PC-9 (cell line): ENCODE measurements at places on chromosomes 2 and 18. TPM values are rescaled to one million over a fixed set of nuclear protein-coding genes. Genes with fewer than 3 reads are reported as not detected.

- DNase-seq: no peak
Measured at GRCh38 chr2:9213477-9214051, 7.0 kb downstream of the ASAP2 start.

- no peak for DNase-seq
Measured at GRCh38 chr2:189545418-189545817, 35.2 kb downstream of the SLC40A1 start.

Gene PLB1
- 1.7 and 2.7 TPM in 2 replicates for total RNA-seq

Gene SERPINB3
- total RNA-seq: not detected in 2 replicates

DNA sequence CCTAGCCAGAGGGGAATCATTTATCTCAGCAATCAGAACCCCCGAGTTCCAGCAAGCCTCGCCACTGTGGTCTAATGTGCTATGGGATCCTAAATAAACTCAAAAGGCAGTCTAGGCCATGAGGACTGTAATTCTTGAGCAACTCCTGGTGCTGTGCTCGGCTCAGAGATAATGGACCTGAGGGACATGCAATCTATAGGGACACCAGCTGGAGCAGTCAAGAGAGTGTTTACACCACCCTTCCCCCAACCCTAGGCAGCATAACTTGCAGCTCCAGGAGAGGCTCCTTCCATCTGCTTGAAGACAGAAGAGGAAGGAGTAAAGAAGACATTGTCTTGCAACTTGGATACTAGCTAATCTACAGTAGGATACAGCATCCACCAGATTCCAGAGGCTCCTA, 225.5 kb upstream of the KLHL14 start:
- DNase-seq: no peak

DNA sequence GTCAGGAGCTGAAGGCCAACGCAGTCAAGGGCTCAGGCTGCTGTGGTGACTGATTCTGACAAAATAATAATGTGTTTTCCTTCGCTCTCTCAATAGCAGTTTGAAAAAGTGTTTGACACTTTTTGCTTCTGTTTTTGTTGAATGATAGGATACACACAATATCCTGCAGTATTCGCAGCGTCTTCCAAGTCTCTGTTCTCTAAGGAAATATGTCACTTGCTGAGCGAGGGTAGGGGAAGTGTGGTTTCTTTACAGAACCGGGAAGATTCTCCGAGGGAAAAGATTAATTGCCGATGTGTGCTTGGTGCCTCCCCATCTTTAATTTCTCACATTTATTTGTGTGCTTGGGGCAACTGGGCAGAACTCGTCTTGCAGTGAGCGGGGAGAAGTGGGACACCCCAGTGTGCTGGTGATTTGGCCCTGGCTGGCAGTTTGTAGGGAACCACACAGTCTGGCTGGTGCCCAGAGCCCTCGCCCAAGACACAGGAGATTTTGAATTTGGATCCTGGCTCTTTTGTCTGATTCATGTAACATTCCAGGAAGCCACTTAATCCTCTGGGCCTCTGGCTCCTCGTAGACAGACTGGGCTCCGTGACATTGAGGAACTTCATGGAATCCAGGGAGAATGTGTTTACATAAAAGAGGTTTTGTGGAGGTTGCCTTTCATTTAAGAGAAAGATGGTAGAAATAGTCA, 169.4 kb downstream of the LDLRAD4 start:
- DNase-seq: no peak

Gene HOXD3
- total RNA-seq: not detected in 2 replicates
